ENCODE measurements at places on chromosomes 16 and 17.

DNA sequence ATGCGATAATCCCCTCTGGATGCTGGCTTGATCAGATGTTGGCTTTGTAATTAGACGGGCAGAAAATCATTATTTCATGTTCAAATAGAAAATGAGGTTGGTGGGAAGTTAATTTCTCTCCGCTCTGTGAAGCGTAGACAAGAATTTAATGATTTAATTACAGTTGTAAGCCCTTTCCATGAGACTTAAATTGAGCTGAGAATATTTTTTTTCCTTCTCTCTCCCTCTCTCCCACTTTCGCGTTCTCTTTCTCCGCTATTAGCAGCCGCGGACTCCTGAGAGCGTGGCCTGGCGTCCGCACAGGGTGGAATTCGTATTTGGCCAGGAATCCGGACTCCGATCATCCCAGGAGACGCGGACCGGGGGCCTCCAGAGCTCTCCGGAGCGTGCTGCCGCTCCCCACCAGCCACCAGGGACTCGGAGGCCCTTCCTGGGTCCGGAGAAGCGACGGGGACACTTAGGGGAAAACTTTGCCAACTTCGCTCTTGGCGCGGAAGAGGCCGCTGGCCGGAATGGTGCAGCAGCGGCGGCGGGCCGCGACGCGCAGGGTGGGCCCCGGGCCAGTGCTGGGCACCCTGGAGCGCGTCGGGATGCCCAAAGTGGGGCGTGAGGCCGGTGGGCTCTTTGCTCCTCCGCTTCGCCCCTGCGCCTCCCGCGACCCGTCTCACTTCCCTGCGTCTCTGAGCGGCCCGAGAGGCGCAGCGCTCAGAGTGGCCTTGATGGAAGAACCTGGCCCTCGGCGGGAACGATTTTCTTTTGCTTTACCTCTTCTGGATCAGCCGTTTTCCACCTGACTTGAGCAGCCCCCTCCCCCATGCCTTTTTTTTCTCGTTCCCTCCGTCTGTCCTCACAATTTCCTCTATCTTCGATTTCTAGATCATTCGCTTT lies 3.6 kb upstream of the IRX3 start:
- DNase-seq, result no peak

DNA sequence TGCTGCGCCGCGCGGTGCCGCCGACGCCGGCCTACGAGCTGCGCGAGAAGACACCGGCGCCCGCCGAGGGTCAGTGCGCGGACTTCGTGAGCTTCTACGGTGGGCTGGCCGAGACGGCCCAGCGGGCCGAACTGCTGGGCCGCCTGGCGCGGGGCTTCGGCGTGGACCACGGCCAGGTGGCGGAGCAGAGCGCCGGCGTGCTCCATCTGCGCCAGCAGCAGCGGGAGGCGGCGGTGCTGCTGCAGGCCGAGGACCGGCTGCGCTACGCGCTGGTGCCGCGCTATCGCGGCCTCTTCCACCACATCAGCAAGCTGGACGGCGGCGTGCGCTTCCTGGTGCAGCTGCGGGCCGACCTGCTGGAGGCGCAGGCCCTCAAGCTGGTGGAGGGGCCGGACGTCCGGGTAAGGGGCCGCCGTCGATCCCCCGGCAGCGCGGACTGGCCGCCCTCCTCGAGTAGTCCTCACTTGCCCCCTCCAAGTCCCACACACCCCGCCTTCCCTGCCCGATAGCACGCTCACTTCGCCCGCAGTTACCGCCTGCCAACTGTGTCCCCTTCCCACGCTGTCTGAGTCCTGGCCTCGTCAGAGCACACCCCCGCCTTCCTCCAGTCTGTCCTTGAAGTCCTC lies 470 bp downstream of the MLYCD start:
- peak; percentile 27 for DNase-seq

GRCh38 chr17:7530023-7530900 lies 18.6 kb upstream of the TNFSF12 start:
- DNase-seq, result no peak

GRCh38 chr17:2978116-2978515 lies 85.3 kb downstream of the OR1D5 start:
- no peak for DNase-seq

GRCh38 chr16:23781176-23781575 lies 26.4 kb downstream of the CHP2 start:
- no peak for DNase-seq

DNA sequence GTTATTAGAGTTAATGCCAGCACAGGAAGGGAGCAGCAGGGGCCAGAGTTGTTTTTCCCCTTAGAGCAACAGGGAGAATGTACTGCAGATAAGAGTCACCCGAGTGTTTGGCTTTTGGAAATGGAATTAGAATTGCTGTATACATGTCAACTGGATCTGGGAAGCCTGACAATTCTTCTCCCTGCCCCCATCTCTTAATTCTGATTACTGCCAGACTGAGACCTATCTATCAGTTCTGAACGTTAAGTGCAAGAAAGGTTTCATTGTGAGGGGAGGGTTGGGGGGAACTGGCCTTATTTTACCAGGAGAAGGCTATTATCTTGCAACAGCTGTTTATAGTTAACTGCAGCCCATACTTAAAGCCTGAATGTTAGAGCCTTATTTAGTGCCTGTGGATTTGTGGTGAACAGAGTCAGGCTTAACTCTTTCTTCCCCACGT lies 424.5 kb upstream of the CDH11 start:
- DNase-seq, result no peak

DNA sequence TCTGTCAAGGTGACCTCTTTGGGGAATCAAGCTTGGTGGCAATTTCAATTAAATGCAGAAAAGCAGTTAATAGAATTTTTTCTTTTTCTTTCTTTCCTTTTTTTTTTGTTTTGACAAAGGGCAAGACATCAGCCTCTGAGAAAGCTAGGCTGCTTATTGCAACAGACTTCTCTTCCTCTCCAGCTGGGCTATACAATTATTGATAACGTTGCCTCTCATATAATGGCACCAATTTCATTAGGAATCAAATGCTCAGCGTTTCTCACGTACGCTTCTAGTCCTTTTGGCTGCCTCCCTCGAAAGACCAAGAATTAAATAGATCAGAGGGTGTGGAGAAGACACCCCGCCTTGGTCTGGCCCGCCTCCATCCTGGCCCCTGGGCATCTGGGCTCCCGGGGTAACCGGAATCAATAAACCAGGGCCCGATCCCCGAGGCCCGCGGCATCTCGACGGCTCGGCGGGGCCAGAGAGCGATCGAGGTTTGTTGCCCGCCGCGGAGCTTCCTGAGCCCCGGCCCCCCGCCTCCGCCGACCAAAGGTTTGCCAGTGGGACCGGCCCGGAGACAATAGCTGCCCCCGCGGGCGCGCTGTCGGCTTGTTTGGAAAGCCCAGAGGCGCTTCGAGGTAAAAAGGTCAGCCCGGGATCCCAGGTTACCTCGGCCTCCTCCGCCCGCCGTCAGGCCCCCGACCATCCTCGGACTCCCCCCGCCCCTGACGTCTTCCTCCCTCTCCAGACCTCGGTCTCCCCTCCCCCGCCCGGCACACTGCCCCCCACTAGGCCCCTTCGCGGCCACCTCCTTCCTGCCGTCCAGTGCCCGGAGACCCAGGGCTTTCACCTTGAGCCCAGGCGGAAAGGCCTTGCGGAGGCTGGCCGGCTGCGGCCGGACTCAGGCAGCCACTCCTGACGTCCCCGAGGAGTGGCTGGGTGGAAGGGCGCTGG lies 3.9 kb downstream of the HOXB1 start:
- no peak for DNase-seq

- DNase-seq, result no peak
Measured at GRCh38 chr17:37450112-37450511, 39.6 kb upstream of the DUSP14 start.

DNA sequence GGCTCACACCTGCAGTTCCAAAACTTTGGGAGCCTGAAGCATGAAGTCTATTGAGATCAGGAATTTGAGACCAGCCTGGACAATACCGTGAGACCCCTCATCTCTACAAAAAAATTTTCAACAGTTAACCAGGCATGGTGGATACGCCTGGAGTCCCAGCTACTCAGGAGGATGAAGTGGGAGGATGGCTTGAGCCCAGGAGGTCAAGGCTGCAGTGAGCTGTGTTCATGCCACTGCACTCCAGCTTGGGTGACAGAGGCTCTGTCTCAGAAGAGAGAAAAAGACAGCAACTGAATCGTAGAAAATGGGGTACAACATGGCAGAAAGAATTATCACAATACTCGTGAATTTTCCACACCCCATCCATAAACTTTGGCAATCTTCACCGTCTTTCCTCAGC lies 3.2 kb downstream of the CRK start:
- no peak for DNase-seq

GRCh38 chr16:83814659-83814985 lies 6.8 kb downstream of the HSBP1 start:
- no peak for DNase-seq

- DNase-seq, result no peak
Measured at GRCh38 chr16:57540387-57540786, 2.1 kb upstream of the ADGRG5 start.

GRCh38 chr16:89304941-89305705 lies 87.6 kb downstream of the ZNF778 start:
- DNase-seq, result no peak

- DNase-seq, result no peak
Measured at GRCh38 chr17:36813957-36814563, 123.2 kb upstream of the LHX1 start.
